Activated T-cell treated with anti-CD3 and anti-CD28 coated beads, Interleukin-2, amount 50 U/mL, for 24 hours (primary cell): ENCODE measurements at places on chromosomes 6 and 20.
A peak's percentile ranks its signal among the peaks of the same experiment; 100 is the strongest.

DNA sequence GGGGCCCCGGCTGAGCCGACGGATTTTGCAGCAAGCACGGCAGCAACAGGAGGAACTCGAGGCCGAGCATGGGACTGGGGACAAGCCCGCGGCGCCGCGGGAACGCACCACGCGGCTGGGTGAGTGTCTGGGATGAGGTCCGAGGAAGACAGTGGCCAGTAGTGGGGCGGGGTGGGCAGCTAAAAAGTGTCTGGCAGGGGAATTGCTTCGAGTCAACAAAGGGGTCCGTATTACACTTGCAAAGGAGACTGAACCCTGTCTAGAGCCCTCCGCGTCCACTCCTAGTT lies 356 bp downstream of the BYSL start:
- peak overlapping the region; percentile 94 for H3K4me3 ChIP-seq
- H3K27me3 ChIP-seq, result no peaks in the 10 kb centered on the region
- peaks cover 69% of the 10 kb centered on the region for H3K36me3 ChIP-seq

- H3K4me1 ChIP-seq, result peaks cover 3% of the 10 kb centered on the region
- no peaks in the 10 kb centered on the region for H3K27me3 ChIP-seq
- no peak overlapping the region for H3K4me3 ChIP-seq
- H3K36me3 ChIP-seq, result no peaks in the 10 kb centered on the region
- DNase-seq, result no peak
Measured at GRCh38 chr6:166724576-166724975, 97.5 kb upstream of the RPS6KA2 start.

DNA sequence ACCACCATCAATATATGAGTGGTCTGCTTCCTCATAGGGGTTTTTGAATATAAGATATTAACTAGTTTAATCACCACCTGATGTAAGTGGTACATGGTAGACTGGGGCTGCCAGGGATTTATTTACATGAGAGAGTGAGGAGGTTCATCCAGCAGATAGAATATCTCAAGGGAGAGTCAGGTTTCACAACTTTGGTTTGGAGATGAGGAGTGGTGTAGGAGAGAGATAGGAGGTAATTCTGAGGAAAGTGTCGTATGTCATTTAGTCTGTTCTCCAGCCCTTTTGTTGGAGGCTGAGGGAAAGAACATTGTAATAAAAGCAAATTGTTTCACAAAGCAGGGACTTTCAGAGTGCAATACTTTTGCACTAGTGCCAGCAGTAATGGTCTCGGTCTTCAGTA lies 16.8 kb downstream of the L3MBTL3 start:
- H3K27me3 ChIP-seq, result no peaks in the 10 kb centered on the region
- peaks cover 64% of the 10 kb centered on the region for H3K4me1 ChIP-seq
- peaks cover 15% of the 10 kb centered on the region for H3K36me3 ChIP-seq
- H3K4me3 ChIP-seq, result no peak overlapping the region

DNA sequence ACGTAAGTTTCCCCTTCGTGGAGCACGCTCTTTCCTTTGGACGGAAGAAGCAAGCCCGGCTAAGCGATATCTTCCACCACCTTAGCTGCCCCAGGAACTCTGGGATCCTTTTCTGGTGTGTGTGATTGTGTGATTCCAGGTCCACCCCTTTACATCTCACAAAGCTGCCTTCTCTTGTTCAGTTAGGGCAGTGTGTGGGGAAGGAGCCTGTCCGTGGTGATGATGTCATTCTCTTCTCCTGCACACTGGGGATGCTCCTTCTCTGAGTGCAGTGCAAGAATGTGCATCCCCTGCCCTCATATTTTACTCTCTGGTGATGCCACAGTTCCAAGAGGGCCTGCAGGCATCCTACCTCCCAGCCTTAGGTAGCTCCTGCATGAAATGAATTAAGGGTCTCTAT lies 30.3 kb downstream of the BNIP5 start:
- peaks cover 7% of the 10 kb centered on the region for H3K27me3 ChIP-seq
- H3K4me3 ChIP-seq, result no peak overlapping the region
- DNase-seq, result no peak
- H3K36me3 ChIP-seq, result no peaks in the 10 kb centered on the region
- no peak overlapping the region for H3K27ac ChIP-seq
- peaks cover 3% of the 10 kb centered on the region for H3K4me1 ChIP-seq

DNA sequence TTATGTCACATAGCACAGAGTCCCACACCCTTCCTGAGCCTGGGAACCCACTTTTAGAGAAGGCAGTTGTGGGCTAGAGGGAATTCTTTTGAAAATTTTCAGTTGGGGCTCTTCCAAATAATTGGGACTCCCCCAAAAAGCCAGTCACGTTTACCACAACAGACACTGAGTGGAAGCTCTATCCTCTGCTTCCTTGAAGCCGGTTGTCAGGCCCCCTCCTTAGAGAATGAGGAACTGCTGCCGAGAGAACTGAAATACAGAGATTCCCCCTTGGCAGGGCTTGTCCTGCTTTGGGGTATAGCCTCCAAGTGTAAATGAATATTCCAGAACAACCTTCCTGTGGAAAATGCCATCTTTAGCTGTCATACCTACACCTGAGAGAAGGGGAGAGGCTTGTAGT lies 2.7 kb upstream of the JAG1 start:
- no peak for DNase-seq
- no peak overlapping the region for H3K4me3 ChIP-seq
- H3K27ac ChIP-seq, result no peak overlapping the region
- peaks cover 20% of the 10 kb centered on the region for H3K4me1 ChIP-seq

DNA sequence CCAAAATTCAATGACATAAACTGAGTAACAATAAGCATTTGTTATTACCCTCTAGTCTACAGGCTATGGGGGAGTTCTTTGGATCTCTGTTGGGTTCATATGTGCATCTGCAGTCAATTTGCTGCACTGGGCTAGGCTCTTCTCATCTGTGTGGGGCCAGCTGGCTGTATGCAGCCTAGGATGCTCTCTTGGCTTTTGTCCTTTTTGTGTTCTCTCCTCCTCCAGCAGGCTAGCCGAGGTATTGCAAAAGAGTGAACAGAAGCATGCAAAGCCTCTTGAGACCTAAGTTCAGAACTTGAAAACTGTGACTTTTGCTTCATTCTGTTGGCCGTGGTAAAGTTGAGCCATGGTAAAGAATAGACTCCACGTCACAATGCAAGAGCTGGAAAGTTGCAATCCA lies 62.8 kb upstream of the FOXO3 start:
- no peaks in the 10 kb centered on the region for H3K27me3 ChIP-seq
- no peak for DNase-seq
- H3K27ac ChIP-seq, result no peak overlapping the region
- no peak overlapping the region for H3K4me3 ChIP-seq
- peaks cover 11% of the 10 kb centered on the region for H3K4me1 ChIP-seq

DNA sequence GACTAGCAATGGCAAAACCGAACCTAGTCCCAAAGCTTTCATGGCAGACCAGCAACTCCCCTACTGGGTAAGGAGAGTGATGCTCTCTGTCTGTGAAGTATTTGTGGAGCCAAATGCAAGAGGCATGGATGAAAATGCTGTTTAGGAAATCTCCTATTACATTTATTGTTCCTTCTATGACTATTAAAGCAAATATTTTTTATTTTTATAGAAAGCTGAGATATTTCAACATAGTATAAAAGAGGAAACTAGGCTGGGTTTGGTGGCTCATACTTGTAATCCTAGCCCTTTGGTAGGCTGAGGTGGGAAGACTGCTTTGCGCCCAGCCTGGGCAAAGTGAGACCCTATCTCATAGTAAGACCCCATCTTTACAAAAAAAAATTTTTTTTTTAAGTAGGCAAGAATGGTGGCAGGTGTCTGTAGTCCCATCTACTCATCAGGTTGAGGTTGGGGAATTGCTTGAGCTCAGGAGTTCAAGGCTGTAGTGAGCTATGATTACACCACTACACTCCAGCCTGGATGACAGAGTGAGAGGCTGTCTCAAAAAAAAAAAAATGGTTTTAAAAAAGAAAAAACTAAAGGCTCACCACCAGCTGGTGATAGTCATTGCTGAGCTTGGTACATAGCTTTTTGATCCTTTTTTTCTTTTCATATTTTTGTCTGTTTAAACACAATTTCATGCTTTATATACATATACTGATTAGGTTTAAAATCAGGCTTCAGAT lies 11.3 kb downstream of the KDM1B start:
- peaks cover 74% of the 10 kb centered on the region for H3K36me3 ChIP-seq
- H3K4me3 ChIP-seq, result no peak overlapping the region

DNA sequence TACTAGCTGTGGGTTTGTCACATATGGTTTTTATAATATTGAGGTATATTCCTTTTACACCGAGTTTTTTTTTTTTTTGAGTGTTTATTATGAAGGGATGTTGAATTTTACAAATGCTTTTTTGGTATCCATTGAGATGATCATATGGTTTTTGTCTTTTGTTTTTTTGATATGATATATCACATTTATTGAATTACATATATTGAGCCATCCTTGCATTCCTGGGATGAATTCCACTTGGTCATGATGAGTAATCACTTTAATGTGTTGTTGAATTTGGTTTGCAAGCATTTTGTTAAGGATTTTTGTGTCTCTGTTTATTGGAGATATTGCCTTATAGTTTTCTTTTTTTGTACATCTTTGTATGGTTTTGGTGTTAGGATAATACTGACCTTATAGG lies 3.3 kb upstream of the ZNF337 start:
- H3K4me1 ChIP-seq, result peaks cover 19% of the 10 kb centered on the region
- peaks cover 17% of the 10 kb centered on the region for H3K36me3 ChIP-seq
- H3K27me3 ChIP-seq, result no peaks in the 10 kb centered on the region
- H3K27ac ChIP-seq, result no peak overlapping the region
- no peak for DNase-seq

GRCh38 chr6:137641474-137642077 lies 147.4 kb upstream of the OLIG3 start:
- H3K27ac ChIP-seq, result no peak overlapping the region
- H3K4me3 ChIP-seq, result no peak overlapping the region
- no peaks in the 10 kb centered on the region for H3K36me3 ChIP-seq
- peaks cover 8% of the 10 kb centered on the region for H3K27me3 ChIP-seq

DNA sequence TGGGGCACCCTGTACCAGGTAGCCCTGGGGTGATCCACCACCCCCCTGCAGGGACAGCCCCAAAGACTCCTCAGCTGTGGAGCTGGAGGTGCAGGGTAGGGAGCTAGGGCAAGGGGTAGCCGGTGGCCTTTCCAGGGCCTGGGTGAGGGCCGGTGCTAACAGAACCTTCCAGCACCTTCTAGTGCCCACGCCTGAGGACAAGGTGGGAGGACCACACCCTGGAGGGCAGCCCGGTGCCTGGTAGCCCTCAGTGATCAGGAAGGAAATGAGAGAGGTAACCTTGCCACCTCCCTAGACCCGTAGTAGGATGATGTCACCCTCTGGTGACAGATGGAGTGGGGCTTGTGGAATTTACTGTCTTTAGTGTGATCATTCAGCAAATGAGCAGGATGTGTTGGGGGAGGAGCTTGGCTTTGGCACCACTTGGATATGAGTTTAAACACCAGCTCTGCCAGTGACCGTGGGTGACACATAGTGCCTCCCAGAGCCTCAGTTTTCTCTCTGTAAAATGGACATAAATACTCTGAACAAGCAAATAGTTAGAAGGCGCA lies 187.7 kb downstream of the NFATC2 start:
- H3K4me3 ChIP-seq, result no peak overlapping the region
- no peak for DNase-seq
- no peaks in the 10 kb centered on the region for H3K36me3 ChIP-seq
- H3K4me1 ChIP-seq, result no peaks in the 10 kb centered on the region
- no peaks in the 10 kb centered on the region for H3K27me3 ChIP-seq

DNA sequence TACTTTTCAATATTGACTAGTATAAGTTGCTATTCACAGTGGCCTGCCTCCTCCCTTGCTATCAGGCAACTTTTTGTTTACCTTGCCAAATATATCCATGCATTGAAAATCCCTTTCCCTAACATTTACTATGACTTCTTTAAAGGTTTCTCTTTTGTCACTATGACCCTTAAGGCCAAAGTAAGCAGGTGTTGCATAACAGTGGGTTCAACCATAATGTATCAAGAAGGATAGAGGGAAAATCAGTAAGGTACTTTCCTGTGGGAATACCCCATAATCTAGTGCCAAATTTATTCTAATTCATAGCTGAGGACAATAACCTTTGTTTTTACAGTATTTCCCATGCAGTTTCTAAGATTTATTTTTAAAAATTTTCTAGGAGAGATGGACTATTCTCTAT lies 527.6 kb downstream of the CDKAL1 start:
- no peak overlapping the region for H3K4me3 ChIP-seq
- H3K4me1 ChIP-seq, result no peaks in the 10 kb centered on the region
- no peak overlapping the region for H3K27ac ChIP-seq
- H3K36me3 ChIP-seq, result peaks cover 64% of the 10 kb centered on the region

GRCh38 chr6:139886396-139886795 lies 511.9 kb upstream of the CITED2 start:
- H3K4me3 ChIP-seq, result no peak overlapping the region
- peaks cover 7% of the 10 kb centered on the region for H3K27me3 ChIP-seq
- no peak for DNase-seq
- H3K36me3 ChIP-seq, result no peaks in the 10 kb centered on the region
- H3K4me1 ChIP-seq, result peaks cover 4% of the 10 kb centered on the region

DNA sequence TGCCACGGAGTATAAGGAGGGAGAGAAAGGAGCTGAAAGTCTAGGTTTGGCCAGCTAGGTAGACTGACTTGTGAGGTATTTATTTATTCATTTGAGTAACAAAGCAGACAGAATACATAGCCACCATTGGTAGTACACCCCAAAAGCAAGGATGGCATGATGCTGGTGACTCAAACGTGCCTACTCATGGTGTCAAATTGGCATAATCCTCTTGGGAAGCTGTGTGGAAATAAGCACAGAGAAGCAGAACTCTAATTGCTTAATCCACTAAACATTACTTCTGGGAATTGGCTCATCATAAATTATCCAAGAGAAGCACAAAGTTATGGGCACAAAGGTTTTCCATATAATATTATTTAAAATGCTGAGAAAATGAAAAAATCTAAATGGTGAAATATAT lies 2.5 kb downstream of the DEFB132 start:
- H3K36me3 ChIP-seq, result no peaks in the 10 kb centered on the region
- H3K4me3 ChIP-seq, result no peak overlapping the region
- peaks cover 12% of the 10 kb centered on the region for H3K4me1 ChIP-seq
- DNase-seq, result no peak
- no peaks in the 10 kb centered on the region for H3K27me3 ChIP-seq

DNA sequence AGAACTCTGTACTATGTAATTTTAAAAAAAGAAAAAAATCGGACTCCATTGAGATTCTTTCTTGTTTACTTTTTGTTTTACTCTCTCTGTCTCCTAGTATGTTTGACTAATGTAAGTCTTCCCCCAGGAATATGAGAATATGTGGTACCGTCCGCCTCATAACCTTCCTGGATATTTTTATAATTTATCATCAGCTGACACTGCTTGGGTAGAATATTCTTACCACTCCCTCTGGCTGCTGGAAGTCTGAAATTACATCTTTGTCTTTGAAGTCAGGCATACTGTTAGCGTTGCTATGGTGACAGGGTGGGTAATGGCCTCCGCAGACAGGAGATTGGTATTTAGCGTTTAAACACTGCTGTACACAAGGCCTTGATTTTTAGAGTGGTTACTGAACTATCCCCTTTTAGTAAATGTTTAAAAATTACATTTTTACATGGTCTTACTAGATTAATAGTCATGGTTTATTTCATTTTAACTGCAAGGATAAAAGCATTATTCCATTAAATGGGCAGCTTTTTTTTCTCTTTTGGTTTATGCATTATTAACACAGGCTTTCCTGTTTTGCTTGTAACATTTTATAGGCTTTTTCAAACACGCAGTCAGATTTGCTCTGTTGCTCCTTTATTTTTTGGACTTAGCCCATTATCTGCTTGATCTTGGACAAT lies 176.4 kb downstream of the ARID1B start:
- no peak for DNase-seq
- no peak overlapping the region for H3K4me3 ChIP-seq
- peaks cover 75% of the 10 kb centered on the region for H3K4me1 ChIP-seq
- no peaks in the 10 kb centered on the region for H3K27me3 ChIP-seq
- peaks cover 5% of the 10 kb centered on the region for H3K36me3 ChIP-seq
